Esophagus squamous epithelium (tissue), 5 donors: ENCODE measurements at places on chromosomes 13 and 19.

DNA sequence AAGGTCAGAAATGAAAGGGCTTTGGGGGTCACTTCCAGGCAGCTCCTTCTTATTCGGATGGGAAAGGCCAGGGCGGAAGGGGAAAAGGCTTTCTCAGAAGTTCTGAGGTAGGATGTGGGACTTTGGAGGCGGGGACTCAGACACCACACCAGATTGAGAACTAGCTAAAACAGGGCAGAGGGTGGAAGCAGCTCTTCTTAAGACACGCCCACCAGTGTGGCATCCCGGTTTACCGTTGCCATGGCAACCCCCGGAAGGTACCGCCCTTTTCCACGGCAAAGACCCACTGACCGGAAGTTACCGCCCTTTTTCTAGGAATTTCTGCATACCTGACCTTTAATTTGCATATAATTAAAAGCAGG lies 3.8 kb upstream of the LILRA5 start:
- DNase-seq: no peak

DNA sequence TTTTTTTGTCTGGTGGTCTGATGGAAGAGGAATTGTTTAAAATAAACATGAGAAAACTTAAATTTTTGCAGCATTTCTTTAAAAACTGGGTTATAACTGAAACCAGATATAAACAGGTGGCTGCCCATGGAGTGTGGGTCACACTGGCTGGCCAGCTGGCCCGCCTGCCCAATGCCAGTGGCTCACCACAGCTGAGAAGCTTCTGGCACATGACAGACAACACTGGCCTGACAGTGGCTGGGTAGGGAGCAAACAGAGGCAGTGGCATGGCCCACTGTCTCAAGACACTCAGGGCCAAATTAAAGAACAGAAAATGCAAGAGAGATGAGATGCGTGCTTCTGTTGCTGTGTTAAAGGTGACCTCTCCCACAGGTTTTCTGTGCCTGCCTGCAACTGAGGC lies 3.1 kb upstream of the SLC35E1 start:
- DNase-seq: no peak

DNA sequence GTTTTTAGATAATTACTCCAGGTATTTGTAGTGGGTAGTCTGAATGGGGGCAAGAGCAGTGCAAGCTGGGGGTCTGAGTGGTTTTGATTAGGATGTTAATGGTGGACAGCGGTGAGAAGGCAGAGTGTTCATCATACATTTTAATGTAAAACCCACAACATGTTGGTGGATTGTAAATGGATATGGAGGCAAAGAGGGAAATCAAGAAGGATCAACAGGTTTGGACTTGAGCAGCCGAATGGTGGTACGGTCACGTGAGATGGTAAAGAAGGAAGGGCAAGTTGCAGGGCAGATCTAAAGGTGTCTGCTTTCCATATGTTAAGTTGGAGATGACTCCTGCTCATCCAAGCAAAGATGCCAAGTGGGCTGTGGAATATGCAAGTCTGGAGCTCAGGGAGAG lies 9.5 kb downstream of the ZNF30 start:
- no peak for DNase-seq

GRCh38 chr19:1789261-1790041 lies 22.6 kb downstream of the ATP8B3 start:
- DNase-seq: no peak
